Activated gamma-delta T cell treated with Interleukin-2 at 50 U/mL for 16 hours (primary cell): ENCODE measurements at places on chromosomes 2 and 18.
A peak's percentile ranks its signal among the peaks of the same experiment; 100 is the strongest.

GRCh38 chr2:238285653-238286082 lies 2.7 kb downstream of the PER2 start:
- DNase-seq: no peak

DNA sequence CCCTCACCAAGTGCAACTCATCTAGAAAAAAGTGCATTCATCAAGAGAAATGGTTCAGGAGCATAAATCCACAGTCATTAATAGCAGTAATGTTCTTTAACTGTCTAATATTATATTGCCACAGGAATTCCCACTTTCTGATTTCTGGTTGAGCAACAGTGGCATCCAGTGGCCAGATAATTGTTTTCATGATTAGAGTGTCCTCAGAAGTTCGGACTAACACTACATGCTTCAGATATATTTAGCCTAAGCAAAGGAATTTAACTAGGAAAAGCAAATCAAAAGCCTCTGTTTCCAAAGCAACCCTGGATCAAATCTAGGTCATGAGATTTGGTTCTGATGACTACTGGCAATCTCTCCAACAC lies 9.8 kb upstream of the ERBB4 start:
- no peak for DNase-seq

- no peak for DNase-seq
These were observed 22.7 kb upstream of the ATP9B start for GRCh38 chr18:79046522-79046921.

DNA sequence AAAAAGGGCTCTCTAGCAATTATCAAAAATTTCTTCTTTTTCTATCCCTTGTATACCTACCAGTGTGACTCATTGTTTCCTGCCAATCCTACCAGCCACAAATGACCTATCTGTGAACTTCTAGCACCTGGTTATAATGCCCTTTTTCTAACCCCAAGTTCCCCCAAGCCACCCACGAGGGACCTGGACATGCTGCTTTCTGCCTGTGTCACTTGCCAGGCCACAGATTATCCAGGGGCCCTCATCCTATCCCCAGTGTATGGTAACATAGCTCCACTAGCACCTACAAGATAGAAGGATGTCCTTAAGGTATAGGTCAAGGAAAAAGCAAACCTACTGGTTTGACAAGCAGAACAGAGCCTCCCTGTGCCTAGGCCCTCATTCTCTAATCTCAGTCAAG lies 26.8 kb downstream of the AAK1 start:
- peak; percentile 38 for DNase-seq

DNA sequence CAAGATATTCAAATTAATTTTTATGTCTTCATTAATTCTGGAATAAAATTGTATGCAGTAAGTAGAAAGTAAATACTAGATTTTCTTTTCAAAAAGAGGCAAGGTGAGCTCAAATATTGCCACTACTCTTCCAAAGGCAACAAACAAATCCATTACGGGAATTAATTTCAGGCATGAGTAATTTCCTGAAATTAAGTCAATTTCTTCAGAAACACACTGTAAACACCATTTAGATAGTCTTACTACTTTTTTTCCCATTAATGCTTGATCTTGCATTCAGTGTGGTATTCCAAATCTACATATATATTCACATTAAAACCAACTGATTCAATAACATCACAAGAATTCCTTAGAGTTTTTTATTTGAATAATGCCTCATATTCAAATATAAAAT lies 1274.0 kb upstream of the CRIM1 start:
- DNase-seq: no peak

DNA sequence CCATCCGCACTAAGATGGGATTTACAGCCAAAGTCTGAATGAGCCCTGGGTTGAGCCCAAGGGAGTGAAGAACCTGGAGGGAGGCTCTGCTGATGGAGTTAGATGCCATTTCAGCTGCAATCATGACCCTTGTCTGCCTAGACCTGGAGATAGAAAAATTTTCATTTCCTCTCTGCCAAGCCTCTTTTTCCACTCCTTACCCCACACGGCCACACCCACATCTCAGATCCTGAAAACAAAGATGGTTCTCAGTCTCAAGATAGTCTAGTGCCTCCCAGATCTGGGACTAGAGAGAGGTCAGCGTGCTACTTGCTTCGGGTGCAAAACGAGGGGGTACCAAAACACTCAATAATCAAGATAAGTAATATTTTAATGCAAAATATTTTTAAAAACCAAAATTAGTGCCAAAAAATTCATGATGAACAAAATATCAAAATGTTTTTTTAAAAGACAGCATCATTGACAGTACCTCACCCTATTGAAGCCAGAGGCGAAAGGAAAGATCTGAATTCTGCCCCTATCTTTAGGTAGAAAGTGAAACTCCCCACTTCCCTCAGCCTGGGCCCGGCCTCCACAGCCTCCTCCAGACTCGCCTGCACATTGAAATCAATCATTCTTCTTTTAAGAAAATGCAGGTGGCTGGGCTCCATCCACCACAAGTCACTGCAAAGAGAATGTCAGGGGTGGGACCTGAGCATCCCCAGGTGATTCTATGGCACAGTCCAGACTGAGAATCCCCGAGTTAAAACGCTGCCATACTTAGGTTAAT lies 57.8 kb upstream of the GPR45 start:
- no peak for DNase-seq
